Glutamatergic neuron (in vitro differentiated cells): ENCODE measurements at places on chromosomes 5 and 9.

GRCh38 chr5:1341863-1342262 is 3.0 kb downstream of the CLPTM1L start:
- DNase-seq = no peak

- no peak for DNase-seq
These were observed 72.9 kb downstream of the ZNF622 start for GRCh38 chr5:16392718-16393117.

- no peak for DNase-seq
These were observed 36.0 kb upstream of the GOLPH3 start for GRCh38 chr5:32210151-32210550.

DNA sequence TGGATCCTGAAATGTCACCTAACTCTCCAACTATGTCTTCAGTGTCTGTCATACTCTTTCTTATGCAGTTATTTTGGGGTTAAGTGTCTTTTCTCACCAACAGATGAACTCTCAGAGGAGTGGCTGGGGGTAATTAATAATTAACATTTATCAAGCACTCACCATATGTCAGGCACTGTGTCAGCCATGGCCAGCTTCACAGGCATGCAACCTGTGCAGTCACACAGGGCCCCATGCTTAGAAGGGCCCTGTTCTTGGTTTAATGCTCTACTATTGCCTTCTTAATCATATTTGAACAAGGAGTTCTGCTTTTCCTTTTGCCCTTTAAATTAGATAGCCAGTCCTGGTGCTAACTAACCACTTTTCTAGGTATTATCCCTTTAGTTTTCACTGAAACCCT is 3.4 kb upstream of the GRPEL2 start:
- no peak for DNase-seq

GRCh38 chr5:10351199-10351905 is 2.1 kb upstream of the MARCHF6 start:
- DNase-seq = no peak

DNA sequence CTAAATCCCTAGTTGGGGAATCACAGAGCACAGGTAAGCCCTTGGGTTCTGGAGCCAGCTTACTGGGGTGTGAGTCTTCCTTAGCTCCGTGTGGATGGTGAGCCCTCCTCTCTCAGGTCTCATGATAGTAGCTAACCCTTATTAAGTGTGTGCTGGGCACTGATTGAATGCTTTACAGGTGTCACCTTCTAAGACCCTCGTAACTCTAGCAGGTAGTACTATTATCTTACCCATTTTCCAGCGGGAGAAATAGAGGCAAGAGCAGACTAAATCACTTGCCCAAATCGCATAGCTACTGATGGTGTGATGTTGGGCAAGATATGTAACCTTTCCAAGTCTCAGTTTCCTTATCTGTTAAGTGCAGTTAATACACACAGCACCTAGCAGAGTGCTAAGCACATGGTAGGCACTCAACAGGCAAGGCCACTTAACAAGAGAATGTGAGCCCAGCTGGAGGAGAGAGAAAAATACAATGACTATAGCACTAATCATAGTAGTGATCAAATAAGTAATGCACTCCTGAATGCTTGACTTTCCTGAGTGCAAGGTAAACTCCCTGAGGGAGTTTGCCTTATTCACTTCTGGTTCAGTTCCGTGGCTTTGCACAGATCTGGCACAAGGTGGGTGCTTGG is at the start of gene DCANP1:
DCANP1 (minus strand) TSS at position 51 of the 632 bp plus-strand sequence. CDS start 240 bp downstream, outside the sequence.
- no peak for DNase-seq
